NCI-H460 (cell line): ENCODE measurements at places on chromosomes 2 and 18. TPM values are rescaled to one million over a fixed set of nuclear protein-coding genes. Genes with fewer than 3 reads are reported as not detected.

- DNase-seq: no peak
Measured at GRCh38 chr2:170321526-170321925, 143.6 kb downstream of the MYO3B start.

DNA sequence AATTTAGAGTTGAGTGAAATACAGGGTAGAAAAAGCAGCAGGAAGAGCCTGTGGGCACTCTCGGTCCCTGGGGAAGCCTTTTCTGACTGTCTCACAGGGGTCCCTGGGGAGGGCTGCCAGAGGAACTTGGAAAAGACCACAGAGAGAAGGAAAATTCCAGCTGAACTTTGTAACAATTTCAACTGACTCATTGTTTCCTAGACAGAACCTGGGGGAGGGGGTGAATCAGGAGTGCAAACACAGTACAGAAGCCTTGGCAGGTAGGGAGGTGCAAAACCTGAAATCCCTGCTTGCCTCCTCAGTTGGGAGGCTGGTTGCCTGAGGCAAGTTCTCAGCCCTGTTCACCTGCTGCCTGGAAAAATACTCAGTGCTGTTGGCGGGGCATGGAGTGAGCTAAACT, 106.8 kb downstream of the GRB14 start:
- no peak for DNase-seq

DNA sequence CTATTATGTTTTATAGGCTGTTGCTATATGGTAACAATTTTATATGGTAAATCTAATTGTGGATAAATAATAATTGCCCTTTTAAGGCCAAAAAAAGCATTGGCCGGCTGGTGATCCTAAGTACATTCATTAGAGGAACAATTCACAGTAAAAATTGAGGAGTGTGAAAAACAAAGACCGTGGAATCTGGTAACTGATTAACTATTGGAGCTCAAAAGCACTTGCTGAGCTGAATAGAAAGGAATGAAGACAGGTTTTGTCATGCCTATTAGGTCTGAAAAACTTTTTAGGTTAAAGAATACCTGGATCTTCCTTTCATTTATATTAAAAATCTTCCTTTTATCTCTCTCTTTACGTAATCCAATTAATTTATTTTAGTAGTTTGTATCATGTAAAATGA, 18.5 kb upstream of the RBBP8 start:
- DNase-seq: no peak

DNA sequence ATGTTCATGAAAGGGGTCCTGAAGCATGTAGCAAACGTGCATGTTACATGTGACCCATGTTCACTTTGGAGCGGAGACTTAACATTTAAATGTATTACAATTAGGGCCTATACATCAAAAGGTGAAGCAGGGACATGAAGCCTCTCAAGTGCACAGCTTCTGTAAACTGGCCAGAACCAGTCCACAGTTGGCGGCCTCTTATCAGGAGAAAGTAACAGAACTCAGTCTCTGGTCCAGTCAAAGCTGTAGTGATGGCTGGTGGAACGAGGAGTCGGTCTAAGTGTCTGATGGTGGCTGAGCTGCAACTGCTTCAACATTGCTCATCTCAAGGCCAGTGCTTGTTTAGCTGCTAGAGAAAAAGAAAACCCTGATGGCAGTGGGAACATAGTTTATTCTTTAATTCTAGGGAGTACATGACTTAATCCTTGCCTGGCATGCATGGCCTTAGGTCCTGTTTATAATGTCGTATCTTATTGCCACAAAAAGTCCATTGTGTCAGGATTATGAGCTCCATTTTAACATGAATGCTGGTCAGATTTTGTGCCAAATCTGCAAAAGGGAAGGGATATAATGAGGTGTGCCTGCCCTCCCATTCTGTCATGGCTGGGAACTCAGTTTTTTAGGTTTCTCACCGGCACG, 22.2 kb upstream of the YES1 start:
- no peak for DNase-seq

DNA sequence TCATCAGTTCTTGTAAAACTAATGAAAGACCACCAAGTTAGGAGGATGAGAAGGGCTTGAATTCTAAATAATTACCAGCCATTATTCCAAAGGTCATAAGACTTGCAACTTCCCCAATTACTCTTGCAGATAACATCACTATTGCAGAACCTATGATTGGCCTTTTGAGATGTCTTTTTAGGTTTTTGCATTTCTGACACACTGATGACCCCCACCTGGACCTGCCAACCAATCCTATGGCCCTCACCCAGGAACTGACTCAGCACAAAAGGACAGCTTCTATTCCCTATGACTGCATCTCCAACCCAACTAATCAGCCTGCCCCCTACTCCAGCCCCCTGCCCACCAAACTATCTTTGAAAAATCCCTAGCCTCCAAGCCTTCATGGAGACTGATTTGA, 111.5 kb upstream of the COPS8 start:
- DNase-seq: no peak

- peak; percentile 61 for DNase-seq
Measured at GRCh38 chr2:43576981-43577892, 18.6 kb downstream of the THADA start.

- no peak for DNase-seq
Measured at GRCh38 chr2:231634951-231635875, 42.5 kb downstream of the TEX44 start.

Gene ANXA4
- total RNA-seq: 28.1 and 34.6 TPM in 2 replicates

Gene CNTNAP5
- total RNA-seq: not detected in 2 replicates

Gene LYG2
- total RNA-seq: not detected in 2 replicates

Gene GKN2
- total RNA-seq: 1.6 TPM in 2 replicates

Gene TACR1
- total RNA-seq: 0.10 and 0.26 TPM in 2 replicates

Gene STARD6
- total RNA-seq: 0.46 and 0.57 TPM in 2 replicates

Gene FBXO11
- total RNA-seq: 24.1 and 28.1 TPM in 2 replicates
